Glutamatergic neuron (in vitro differentiated cells): ENCODE measurements at places on chromosomes 13 and 19. TPM values are rescaled to one million over a fixed set of nuclear protein-coding genes. Genes with fewer than 3 reads are reported as not detected.
A peak's percentile ranks its signal among the peaks of the same experiment; 100 is the strongest.

The IQCN gene
- total RNA-seq, result 23.6 TPM

DNA sequence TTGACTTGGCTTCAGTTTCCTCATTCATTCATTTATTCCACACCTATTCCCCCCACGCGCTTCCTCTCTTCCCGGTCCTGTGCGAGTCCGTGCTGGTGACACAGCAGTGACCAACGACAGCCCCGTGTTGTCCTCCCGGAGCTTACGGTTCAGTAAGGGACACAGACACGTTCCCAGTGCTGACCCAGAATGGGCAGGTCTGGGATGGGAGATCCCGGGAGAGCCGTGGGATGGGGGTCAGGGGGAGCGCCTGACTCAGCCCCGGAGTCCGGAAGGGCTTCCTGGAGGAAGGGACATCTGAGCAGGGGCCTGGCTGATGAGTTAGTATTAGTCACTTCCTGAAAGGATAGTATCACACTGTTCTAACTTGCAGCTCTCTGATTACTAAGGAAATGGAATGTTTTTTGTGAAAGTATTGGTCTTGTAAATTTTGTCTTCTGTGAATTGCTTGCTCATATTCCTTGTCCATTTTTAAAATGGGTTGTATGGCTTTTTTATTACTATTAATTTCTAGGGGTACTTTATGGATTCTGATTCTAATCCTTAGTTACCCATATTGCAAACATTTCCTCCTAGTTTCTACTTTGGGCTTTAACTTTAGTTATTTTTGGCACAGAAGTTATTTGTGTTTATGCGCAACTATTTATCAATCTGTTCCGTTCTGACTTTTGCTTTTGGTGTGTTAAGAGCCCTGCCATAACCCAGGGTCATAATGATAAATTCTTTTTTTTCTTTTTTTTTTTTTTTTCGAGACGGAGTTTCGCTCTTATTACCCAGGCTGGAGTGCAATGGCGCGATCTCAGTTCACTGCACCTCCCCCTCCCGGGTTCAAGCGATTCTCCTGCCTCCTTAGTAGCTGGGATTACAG, 708 bp upstream of the ERCC1 start:
- no peak for DNase-seq
- no peaks in the 10 kb centered on the region for H3K36me3 ChIP-seq
- peaks cover 15% of the 10 kb centered on the region for H3K27me3 ChIP-seq

The IL11 gene
- 18.1 TPM for total RNA-seq

DNA sequence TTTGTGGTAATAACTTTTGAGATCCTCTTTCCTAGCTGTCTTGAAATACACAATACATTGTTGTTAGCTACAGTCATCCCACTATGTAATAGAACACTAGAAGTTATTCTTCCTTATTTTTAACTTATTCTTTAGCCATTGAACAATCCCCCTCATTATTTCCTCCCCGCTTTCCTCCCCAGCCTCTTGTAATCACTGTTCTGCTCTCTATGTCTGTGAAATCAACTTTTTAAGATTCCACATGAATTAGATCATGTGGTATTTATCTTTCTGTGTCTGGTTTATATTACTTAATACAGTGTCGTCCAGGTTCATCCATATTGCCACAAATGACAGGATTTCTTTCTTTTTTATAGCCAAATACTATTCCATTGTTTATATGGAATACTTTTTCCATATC, 72.9 kb downstream of the SLC10A2 start:
- H3K27me3 ChIP-seq, result no peaks in the 10 kb centered on the region
- DNase-seq, result no peak
- no peaks in the 10 kb centered on the region for H3K4me1 ChIP-seq

DNA sequence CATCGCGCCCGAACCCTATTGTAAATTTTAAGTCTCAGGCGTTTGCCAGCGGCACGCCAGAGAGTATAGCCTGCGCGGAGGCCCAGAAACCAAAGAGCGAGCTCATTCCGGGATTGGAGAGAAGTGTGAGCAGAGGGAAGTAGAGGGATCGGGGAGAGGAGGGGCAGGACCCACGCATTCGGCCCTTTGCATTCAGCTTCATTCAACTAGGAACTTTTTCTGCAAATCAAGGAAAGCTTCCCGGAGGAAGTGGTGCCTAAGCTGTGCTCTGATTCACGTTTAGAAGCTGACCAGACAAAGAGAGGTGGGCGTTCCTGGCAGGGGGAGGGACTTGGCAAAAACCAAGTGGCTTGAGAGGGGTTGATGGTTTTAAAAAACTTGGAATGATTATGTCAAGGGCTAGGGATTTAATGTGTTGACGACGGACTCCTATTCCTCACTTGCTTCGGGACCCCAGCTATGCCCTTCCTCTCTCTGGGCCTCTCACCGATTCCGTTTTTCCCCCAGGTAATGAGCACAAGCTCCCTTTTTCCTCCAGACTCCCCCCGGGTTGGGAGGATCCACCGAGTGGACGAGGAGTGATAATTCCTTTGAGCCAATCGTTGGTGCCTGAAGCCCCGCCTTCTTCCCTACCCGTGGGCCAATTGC, 811 bp upstream of the PRMT1 start:
- peaks cover 6% of the 10 kb centered on the region for H3K27me3 ChIP-seq
- H3K27ac ChIP-seq, result peak overlapping the region; percentile 100
- H3K4me3 ChIP-seq, result peak overlapping the region; percentile 99
- peak; percentile 74 for DNase-seq
- H3K4me1 ChIP-seq, result peaks cover 12% of the 10 kb centered on the region

DNA sequence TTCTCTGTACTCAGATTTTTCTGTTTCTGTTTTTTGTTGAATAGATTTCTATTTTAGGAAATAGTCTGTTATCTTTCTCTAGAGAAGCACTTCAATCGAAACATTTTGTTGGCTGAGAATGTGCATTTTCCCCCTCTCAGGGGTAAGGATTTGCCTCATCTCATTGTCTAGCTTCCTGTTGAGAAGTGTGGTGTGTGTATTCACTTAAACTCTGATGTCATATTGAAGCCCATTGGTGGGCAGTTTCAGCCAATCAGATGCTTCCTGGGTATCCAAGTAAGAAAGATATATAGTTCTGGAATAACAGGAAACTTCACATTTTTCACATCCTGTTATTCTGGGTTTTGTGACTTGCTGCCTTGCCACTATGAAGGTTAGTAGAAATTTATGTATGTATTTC, 87.6 kb downstream of the ARHGEF7 start:
- no peak for DNase-seq
- peaks cover 16% of the 10 kb centered on the region for H3K36me3 ChIP-seq
- peaks cover 11% of the 10 kb centered on the region for H3K27me3 ChIP-seq
- H3K4me3 ChIP-seq, result peak overlapping the region; percentile 67
- peak overlapping the region; percentile 73 for H3K27ac ChIP-seq

The ADGRL1 gene
- total RNA-seq, result 68.1 TPM

The IGFL3 gene
- total RNA-seq, result not detected
